ENCODE measurements at places on chromosomes 1 and 21. TPM values are rescaled to one million over a fixed set of nuclear protein-coding genes. Genes with fewer than 3 reads are reported as not detected.

MOB3C gene
- total RNA-seq = 4.8 TPM

C1QC gene
- total RNA-seq = not detected

KRTAP19-1 gene
- not detected for total RNA-seq

SLFNL1 gene
- total RNA-seq = under 0.01 TPM

C1orf74 gene
- 2.2 TPM for total RNA-seq

GJA4 gene
- not detected for total RNA-seq

TLCD4 gene
- total RNA-seq = 0.84 TPM

HPCA gene
- 0.15 TPM for total RNA-seq

TMEM59 gene
- 85.9 TPM for total RNA-seq

PAPPA2 gene
- 0.30 TPM for total RNA-seq

RSPH1 gene
- not detected for total RNA-seq

AMIGO1 gene
- 0.89 TPM for total RNA-seq

DMRTA2 gene
- total RNA-seq = not detected

ADAM30 gene
- total RNA-seq = not detected

CA14 gene
- total RNA-seq = not detected

KRTAP11-1 gene
- total RNA-seq = not detected

BNIPL gene
- 0.17 TPM for total RNA-seq

MROH9 gene
- not detected for total RNA-seq

IPO9 gene
- 19.0 TPM for total RNA-seq

ADGRB2 gene
- total RNA-seq = 5.9 TPM

TNN gene
- total RNA-seq = not detected

CELA3B gene
- total RNA-seq = not detected

SLC5A3 gene
- 2.4 TPM for total RNA-seq

ZNF683 gene
- not detected for total RNA-seq

CR1L gene
- total RNA-seq = not detected
